Putamen (tissue), 1 donor: ENCODE measurements at places on chromosomes 13 and 19.

DNA sequence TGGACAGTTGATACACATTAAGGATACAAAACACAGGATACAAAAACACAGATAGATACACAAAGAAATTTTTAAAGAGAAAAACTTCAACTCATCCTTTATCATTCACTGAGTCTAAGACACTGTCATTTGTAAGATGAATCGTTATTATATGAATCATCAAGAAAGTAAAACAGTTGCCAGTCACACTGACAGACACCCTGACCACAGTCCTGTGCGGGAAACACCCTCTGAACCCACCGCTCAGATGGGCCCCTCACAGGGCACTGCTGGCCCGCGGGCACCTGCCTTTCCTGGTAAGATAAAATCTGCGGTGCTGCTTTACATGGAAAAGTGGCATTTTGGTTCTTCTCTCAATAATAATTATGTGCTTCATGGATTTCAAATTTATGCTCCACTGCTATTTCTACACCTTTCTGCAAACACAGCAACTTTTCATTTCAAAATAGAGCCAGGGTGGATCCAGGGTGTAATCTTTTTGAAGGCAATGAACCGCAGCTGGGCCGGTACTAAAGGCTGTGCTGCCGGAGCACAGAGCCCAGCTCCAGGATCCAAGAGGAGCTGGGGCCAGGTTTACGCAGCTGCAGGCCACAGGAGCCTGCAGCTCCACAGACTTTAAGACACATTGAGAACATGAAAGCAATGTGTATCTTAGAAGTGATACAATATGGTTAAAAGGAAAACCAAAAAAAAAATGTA lies 76.8 kb downstream of the TUBGCP3 start:
- DNase-seq: no peak

- no peak for DNase-seq
These were observed 36.9 kb upstream of the DCUN1D2 start for GRCh38 chr13:113527272-113527958.

DNA sequence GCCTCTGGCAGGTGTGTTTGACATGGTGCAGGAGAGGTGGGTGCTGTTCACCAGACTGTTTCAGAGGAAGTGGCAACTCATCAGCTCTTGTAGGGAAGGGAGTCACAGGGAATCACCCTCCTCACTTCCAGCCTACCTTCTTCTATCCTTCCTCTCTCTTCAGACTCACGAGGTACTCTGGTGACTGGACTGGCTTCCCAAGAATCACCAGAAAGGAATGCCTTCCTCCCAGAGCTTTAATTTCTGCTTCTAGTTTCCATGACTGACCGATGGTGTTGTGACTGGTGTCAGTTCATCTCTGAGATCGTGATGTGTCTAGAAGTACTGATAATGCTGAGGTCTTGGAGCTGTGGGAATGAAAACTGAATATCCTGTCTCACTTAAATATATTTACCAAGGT lies 247.3 kb downstream of the KCTD12 start:
- no peak for DNase-seq

- no peak for DNase-seq
These were observed 413.5 kb upstream of the HTR2A start for GRCh38 chr13:47310401-47310800.

- no peak for DNase-seq
These were observed 64.2 kb downstream of the LNX2 start for GRCh38 chr13:27556109-27556508.

- DNase-seq: no peak
These were observed 15.0 kb downstream of the EPS15L1 start for GRCh38 chr19:16456652-16457194.

DNA sequence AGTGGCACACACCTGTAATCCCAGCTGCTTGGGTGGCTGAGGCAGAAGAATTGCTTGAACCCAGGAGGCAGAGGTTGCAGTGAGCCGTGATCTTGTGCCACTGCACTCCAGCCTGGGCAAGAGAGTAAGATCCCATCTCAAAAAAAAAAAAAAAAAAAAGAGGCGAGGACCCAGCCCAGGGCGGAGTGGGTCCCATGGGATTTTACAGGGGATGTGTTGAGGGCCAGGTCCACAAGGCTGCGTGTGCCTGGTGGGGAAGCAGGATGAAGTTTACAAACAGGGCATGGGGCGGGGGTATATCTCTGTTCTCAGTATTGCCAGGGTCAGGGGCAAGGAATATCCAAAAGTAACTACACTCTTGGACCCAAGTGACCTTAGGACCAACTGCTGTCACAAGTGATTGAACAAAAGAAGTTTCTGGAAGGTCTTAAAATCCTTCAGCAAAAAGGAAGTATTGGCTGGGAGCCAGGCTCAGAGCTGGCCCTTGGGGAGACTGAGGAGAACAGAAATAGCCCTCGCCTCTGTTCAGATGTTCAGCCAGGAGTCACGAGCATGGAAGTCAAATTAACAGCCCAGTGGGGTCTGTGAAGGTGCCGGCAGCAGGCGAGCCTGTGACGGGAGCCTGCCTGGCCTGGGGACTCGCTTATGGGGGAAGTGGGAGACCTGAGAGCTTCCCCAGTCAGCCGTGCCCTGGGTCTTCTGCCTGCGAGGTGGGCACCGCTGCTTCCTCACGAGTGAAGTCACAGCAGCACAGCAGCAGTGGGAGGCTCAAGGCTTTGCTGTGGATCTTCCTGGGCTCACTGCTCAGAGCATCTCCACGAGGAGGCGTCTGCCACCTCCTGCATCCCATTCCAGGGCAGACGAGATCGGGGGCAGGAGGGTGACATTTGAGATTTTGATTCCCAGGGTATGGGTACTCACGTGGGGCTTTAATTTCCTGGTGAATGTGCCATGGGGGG lies 6.4 kb downstream of the MYO9B start:
- no peak for DNase-seq

DNA sequence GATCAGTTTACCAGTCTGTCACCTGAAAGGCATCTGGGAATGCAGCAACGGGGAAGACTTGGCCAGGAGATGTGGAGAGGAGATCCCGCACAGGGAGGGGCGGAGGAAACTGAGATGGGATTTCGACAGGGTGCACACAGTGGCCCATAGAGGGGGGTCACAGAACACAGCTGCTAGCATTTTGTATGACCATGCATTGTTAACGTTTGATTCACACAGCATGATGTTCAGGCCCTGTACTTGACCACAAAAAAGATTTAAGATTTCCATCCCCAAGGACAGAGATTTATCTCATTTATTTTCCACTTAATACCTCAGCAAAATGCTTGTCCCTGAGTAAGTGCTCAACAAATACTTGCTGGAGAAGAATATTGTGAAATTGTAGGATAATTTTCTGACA lies 63.2 kb downstream of the RAB20 start:
- DNase-seq: no peak

DNA sequence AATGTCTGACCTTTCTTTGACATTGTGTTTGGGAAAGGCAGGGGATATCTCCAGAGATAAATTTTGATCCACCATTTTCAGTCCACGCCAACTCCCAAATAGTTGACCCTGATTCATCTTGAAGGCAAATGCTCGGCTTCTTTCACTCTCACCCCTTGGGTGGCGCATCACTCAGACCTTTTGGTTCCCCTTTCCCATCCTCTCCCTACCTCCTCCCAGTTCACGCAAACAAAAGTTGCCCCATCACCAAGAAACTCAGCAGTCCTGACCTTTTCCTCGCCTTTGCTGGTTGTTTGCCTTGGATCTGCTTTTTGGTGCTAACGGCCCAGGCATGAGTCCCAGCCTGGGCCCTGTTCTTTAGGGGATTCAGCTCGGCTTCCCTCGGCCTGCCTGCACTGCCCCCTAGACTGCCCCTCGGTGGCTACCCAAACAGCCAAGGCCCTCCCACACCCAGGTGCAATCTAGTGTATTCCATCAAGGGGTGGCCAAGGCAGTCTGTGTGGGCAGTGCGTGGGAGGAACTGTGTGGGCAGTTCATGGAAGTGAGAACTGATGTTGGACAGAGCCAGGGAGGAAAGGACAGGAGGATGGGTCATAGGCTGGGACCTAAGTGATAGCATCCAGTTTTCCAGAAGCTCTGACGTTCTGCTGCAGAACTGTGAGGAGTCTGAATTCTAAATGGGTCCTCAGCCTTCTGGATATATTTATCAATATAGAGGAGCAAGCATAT lies 255.7 kb downstream of the DLEU7 start:
- DNase-seq: no peak

DNA sequence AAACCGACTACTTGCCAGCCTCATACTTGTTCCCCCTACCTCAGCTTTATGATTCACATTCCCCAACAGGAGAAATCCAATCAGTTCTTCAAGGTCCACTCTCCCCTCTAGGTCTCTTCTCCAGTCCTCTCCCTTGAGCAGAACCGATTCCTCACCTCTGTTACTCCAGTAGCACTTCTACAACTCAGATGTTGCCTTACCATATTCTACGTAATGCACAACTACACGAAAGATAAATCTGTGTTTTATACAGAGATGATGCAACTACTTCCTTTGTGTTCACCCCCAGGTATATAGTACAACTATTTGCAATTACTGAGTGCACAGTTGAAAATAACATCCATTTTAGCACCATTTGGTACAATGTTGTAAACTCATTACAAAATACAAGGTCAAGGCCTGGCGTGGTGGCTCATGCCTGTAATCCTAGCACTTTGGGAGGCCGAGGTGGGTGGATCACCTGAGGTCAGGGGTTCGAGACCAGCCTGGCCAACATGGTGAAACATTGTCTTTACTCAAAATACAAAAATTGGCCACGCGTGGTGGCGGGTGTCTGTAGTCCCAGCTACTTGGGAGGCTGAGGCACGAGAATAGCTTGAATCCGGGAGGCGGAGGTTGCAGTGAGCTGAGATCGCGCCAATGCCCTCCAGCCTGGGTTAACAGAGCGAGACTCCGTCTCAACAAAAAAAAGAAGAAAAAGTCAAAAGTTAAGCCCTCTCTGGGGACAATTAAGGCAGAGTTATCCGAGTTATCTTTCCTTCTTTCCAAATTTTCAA lies 2.8 kb upstream of the WBP4 start:
- DNase-seq: no peak

DNA sequence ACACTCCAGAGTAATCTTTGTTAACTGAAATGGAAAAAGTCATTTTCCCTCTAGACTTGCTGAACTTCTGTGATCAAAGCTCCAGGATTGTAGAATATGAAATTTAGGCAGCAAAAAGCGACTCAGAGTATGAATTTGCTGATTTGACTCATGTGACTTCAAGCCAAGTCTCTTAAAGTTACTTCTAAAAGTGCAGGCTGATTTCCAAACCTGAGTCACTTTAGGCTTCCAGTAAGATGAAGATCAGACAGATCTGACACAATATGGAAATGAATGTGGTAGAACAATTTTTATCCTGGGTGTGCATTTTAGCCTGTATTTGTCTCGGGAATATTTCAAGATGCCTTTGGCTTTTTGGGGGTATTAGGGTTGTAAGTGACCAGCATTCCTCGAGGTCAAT lies 151.0 kb upstream of the TMTC4 start:
- no peak for DNase-seq

GRCh38 chr13:28710161-28710560 lies 8.6 kb downstream of the SLC46A3 start:
- DNase-seq: no peak

DNA sequence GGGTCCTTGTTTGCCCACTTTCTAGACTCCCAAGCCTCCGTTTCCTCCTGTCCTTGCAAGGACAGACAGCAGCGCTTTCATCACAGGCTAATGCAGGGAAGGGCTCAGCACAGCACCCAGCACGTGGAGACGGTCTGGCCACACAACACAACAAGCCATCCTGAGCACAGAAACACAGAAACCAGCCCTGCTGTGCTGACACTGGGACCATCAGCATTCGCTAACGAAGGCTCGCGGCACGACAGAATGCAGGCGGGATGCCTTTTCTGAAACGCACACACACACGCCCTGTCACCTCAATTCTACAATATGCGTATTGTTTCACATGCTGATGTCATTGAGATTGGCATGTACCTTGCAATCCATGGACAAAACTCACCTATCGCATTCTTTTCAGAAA lies 12.9 kb downstream of the AKT2 start:
- no peak for DNase-seq

- DNase-seq: no peak
These were observed 4.7 kb upstream of the F10 start for GRCh38 chr13:113117911-113118260.

DNA sequence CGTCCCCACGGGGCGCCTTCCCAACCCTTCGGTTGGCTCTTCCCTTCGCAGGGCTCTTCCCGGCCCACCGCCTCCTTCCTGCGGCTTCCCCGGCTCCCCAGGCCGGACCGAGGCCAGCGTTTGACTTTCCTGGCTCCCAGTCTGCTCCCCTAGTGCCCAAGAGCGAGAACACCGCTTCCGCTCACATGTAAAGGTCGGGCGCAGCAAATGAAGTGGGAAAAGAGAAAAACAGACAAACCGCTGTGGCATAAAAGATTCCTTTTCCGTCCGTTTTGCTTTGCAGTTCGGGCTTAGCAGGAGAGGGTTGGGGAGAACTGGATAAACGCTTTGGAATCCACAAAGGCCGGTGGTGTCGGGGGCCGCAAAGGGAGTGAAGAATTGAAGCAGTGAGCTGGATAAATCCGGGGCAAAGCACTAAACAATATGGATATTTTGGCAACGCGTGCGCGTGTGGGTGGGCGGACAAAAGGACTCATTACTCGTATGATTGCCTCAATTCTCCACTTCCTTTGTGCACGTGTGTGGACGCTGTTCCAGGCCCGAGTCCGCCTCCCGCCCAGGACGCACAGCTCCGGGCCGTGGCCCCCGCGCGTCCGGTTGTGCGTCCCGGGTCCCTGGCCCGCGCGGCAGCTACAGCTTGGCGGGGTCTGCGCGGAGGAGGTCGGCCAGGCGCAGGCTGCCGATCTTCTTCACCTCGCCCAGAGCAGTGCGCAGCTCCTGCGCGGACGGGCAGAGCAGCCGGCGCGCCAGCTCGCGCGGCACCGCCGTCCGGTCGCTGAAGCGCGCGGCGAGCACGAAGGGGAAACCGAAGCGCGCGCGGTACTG lies 8.6 kb upstream of the CDX2 start:
- no peak for DNase-seq

DNA sequence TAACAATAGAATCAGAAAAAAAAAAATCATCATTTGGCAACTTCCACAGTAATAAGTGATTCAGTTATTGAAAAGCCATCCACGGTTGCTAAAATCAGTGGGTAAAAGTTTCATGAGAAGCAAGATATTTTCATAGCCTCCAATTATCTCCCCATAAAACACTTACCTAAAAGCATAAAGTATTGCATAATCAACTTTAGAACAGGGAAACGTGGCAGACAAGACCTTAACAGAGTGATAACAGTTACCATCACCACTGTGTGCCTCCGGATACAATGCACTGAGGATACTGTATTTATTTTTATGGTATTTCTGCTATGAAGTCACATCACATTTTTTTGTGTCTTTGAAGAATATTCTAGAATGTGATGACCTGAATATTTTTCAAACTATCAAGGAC lies 37.0 kb downstream of the ABCC4 start:
- DNase-seq: no peak

DNA sequence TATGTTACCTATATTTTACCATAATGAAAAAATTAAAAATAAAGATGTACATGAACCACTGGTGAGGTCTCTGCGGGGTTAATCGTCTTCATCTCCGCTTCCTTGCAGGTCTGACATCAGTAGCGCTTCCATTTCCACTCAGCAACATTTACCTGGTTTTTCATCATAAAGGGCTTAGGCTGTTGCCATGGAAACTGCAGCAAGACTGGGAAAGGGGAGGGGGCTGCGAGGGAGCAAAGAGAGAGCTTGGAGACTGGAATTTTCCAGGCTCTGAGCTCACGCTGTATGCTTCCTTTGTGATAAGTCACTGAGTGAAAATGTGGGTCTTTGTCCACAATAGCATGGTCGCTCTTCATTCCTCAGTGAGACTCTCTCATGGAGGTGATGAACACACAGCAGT lies 136.6 kb upstream of the USP29 start:
- DNase-seq: peak; percentile 77

GRCh38 chr19:37098570-37098969 lies 20.3 kb downstream of the ZNF420 start:
- DNase-seq: no peak
